ENCODE measurements at places on chromosomes 2 and 18.
A peak's percentile ranks its signal among the peaks of the same experiment; 100 is the strongest.

DNA sequence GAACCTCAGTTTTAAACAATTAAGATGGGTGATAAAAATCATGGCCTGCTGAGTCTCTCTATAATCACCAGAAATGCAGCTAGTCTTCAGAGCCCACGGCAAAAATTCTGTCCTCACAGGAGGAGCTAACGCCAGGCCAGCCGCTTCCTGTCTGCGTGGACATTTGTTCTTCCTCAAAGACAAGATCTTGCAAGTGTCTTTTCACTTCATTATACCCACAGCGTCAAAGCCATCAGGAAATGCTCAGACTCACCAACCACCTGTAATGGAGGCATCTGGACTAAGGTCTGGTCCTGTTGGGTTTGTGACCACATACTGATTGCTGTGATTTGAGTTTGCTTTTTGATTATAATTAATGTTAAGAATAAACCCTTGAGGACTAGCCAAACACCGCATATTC, 473.8 kb upstream of the MC4R start:
- H3K4me3 ChIP-seq = no peak overlapping the region

DNA sequence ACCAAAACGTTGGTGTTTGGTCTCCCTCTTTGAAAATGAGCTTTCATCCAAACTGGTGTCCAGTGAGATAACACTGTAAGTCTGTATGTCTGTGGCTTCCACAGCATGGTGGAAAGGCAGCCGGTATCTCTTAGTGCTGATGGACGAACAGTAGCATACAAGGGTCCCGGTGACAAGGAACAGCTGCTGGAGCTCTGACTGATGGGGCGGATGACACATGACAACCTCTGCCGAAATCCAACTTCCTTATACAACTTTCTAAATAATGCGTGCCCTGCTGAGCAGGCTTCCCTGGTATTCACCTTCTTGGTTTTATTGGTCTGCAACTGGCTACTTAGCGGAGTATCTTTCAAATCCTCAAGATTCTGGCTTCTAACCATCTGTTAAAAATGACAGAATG, 216.2 kb downstream of the SRBD1 start:
- no peaks in the 10 kb centered on the region for H3K4me1 ChIP-seq
- DNase-seq = no peak
- no peaks in the 10 kb centered on the region for H3K27me3 ChIP-seq

DNA sequence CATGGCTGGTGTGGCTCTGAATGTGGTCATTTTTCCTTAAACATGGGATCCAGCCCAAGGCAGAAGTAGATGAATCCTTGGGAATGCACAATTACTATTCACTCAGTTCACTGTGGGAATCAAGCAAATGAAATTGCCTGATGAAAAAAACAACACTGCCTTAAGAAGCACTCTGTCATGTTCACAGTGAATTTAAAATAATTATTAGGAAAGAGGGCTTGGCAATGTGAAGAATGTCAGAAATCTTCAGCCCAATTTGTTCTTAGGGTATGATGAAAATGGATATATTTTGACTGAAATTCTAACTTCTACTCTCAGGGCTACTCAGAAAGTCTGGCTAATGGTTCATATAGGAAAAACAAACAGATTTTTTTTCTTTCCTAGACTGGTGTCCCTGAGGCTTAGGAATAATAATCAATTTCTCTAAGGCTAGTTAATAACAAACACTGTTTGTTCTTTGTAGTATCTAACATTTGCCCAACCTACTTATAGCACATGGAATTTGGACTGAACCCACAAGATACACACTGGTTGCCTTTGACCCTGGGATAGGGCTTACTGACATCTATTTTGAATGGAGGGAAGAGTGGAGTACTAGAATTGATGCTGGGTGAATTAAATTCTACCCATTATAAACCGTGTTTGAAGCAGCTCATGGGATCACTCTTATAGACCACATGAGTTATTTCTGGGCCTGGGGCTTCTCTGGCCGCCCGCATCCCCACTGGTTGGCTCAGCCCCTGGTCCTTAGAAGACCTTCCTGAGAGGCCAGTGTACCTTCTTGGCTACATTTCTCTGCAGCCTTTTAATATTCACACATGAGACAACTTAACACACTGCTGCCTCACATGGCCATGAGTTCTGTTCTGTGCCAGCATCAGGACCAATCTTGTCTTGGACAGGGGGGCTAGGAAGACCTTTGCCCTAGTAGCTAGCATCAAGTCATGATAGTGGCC, 8.3 kb upstream of the MRPL33 start:
- no peak overlapping the region for H3K27ac ChIP-seq
- H3K4me1 ChIP-seq = peaks cover 4% of the 10 kb centered on the region
- H3K36me3 ChIP-seq = no peaks in the 10 kb centered on the region
- no peak for DNase-seq
- no peak overlapping the region for H3K4me3 ChIP-seq
- no peaks in the 10 kb centered on the region for H3K27me3 ChIP-seq

DNA sequence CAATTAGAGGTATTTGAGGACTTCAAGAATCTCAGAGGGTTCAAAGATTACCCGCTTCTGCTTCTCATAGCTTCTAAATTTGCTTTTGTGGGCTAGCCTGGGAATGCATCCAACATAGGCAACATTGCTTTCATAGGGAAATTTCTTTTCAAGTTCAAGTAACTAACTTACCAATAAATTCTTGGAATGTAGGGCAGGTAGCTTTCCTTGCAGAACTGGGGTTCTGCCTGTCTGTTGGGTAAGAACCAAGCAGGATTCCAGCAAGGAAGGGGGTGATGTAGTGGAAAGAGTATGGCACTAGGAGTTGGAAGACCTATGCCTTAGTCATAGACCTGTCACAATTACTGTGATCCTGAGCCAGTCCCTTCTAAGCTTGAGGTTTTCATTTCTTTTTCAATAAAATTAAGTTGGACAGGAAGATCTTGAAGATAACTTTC, 164.1 kb downstream of the FHOD3 start:
- no peaks in the 10 kb centered on the region for H3K36me3 ChIP-seq
- no peaks in the 10 kb centered on the region for H3K4me1 ChIP-seq
- H3K27me3 ChIP-seq = no peaks in the 10 kb centered on the region
- peak overlapping the region; percentile 39 for H3K27ac ChIP-seq
- peak; percentile 53 for DNase-seq
- no peak overlapping the region for H3K4me3 ChIP-seq

- H3K27me3 ChIP-seq = no peaks in the 10 kb centered on the region
- no peak overlapping the region for H3K4me3 ChIP-seq
- no peaks in the 10 kb centered on the region for H3K4me1 ChIP-seq
- H3K36me3 ChIP-seq = no peaks in the 10 kb centered on the region
- no peak for DNase-seq
These were observed 39.3 kb downstream of the MAP3K2 start for GRCh38 chr2:127348426-127349000.

DNA sequence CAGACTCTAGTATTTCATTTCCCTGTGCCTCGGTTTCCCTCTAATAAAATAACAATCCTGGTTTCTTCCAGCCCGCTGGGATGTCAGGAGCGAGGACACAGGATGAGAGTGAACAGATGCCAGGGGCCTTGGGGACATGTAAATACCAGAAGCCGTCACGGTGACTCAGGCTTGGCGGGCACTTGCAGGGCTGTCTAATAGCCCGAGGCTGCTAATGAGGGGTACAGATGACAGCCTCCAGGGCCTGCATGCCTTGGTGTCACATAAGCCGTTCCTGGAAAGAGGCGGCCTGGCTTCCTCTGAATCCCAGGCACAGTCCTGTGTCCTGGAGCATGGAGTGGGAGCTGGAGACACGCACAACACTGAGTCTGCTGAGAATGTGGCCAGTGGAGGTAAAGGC, 28.2 kb downstream of the HS1BP3 start:
- H3K27me3 ChIP-seq = no peaks in the 10 kb centered on the region
- H3K4me3 ChIP-seq = no peak overlapping the region
- peaks cover 38% of the 10 kb centered on the region for H3K4me1 ChIP-seq
- H3K27ac ChIP-seq = peak overlapping the region; percentile 97
- H3K36me3 ChIP-seq = peaks cover 56% of the 10 kb centered on the region
- peak; percentile 7 for DNase-seq

- DNase-seq = no peak
- H3K4me1 ChIP-seq = no peaks in the 10 kb centered on the region
- H3K27me3 ChIP-seq = no peaks in the 10 kb centered on the region
- no peaks in the 10 kb centered on the region for H3K36me3 ChIP-seq
- no peak overlapping the region for H3K27ac ChIP-seq
These were observed 252.3 kb downstream of the CYRIA start for GRCh38 chr2:16413285-16413684.

- H3K4me1 ChIP-seq = no peaks in the 10 kb centered on the region
- H3K36me3 ChIP-seq = no peaks in the 10 kb centered on the region
- H3K27me3 ChIP-seq = no peaks in the 10 kb centered on the region
- DNase-seq = peak; percentile 56
- H3K27ac ChIP-seq = no peak overlapping the region
These were observed 52.1 kb upstream of the SLC66A3 start for GRCh38 chr2:11102956-11103860.

DNA sequence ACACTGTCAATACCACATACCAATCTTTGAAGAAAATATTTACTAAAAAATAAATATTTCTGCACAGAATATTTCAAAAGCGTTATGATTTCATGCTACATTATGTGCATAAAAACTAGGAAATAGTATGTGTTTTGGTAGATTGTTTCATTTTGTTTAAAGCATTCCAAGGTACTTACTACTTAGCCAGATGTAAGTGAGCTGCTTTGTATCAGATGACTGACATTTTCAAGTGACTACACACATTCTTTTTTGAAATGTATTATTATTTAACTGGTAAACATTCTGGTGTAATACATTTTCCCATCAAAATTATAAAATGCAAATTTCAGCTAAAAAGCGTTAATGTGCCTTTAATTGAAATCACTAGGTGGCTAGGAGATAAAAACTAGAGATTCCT, 21.5 kb downstream of the GCA start:
- H3K4me1 ChIP-seq = no peaks in the 10 kb centered on the region
- H3K27ac ChIP-seq = no peak overlapping the region
- no peak for DNase-seq
- no peak overlapping the region for H3K4me3 ChIP-seq
- H3K27me3 ChIP-seq = no peaks in the 10 kb centered on the region
- no peaks in the 10 kb centered on the region for H3K36me3 ChIP-seq

GRCh38 chr2:223044092-223044836, 7.7 kb upstream of the KCNE4 start:
- peaks cover 20% of the 10 kb centered on the region for H3K4me1 ChIP-seq
- H3K4me3 ChIP-seq = no peak overlapping the region
- H3K36me3 ChIP-seq = no peaks in the 10 kb centered on the region
- no peak overlapping the region for H3K27ac ChIP-seq
- no peak for DNase-seq
- no peaks in the 10 kb centered on the region for H3K27me3 ChIP-seq

GRCh38 chr18:23812546-23813440, 123.5 kb downstream of the LAMA3 start:
- DNase-seq = no peak
- no peaks in the 10 kb centered on the region for H3K36me3 ChIP-seq
- H3K4me3 ChIP-seq = no peak overlapping the region
- H3K4me1 ChIP-seq = no peaks in the 10 kb centered on the region
- H3K27me3 ChIP-seq = no peaks in the 10 kb centered on the region

DNA sequence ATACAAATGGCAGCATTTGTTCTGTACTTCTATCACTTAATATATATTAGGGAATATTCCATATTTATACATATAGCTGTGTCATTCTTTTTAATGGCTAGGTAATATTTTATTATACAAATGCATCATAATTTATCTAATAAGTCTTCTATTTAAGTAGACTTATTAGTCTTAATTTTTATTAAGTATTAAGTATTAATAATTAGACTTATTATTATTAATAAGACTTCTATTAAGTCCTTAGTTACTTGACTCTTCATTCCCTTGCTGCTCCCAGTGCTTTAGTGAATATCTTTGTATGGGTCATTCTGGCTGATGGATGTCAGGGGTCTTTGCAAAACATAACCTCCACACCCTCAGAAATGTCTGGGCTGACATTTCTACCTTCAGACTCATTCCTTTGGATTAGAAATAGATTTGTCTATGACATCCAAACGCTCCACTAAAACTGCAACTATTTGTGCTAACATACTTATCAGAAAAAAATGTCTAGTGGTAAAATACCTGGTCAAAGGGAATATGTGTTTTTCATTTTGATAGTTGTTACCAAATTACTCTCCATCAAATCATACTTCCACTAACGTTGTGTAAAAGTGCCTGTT, 35.8 kb downstream of the EN1 start:
- H3K27me3 ChIP-seq = no peaks in the 10 kb centered on the region
- no peak overlapping the region for H3K4me3 ChIP-seq
- no peaks in the 10 kb centered on the region for H3K4me1 ChIP-seq
- H3K36me3 ChIP-seq = no peaks in the 10 kb centered on the region

- H3K4me3 ChIP-seq = no peak overlapping the region
- H3K4me1 ChIP-seq = peaks cover 31% of the 10 kb centered on the region
- no peak for DNase-seq
These were observed 68.1 kb downstream of the ANTXR1 start for GRCh38 chr2:69081001-69081580.

DNA sequence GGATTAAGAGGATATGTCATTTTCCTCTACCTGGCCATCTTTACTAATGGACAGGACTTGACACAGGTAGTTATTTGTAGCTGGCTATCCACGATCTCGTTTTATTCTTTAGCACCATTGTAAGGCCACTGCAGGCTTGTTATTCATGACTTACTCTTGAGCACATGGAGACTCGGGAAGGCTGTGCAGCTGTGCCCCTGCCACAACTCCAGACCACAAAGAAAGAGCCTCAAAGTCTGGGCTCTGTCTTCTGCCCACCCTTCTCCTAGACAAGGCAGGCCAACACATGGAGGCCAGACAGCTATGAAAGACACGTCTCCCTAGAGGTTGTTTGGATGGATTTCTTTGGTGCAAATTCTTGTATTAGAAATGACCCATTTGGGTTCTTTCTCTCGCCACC, 133.8 kb downstream of the NAPG start:
- no peak for DNase-seq
- H3K4me3 ChIP-seq = no peak overlapping the region
- H3K27ac ChIP-seq = no peak overlapping the region

- H3K36me3 ChIP-seq = peaks cover 4% of the 10 kb centered on the region
- H3K27ac ChIP-seq = no peak overlapping the region
- no peaks in the 10 kb centered on the region for H3K27me3 ChIP-seq
- no peak overlapping the region for H3K4me3 ChIP-seq
- H3K4me1 ChIP-seq = no peaks in the 10 kb centered on the region
These were observed 120.2 kb downstream of the GBX2 start for GRCh38 chr2:236047886-236048540.

DNA sequence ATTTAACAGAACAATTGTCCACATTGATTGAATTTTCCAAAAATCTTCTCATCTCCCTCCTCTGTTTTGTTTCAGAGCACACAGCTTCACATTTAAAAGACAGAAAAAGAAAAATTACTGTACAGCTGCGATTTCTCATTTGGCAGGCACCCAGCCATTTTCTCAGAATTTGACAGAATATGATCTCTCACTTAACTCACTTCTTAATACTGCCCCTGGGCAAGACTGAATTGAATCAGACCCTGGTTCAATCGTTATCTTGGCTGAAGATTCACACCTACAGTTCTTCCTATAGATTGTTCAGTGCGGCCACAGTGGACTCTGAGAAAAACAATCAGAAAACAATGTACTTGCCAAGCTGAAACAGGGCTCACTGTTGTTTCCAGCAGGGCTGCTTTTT, 90.2 kb upstream of the LHCGR start:
- no peak overlapping the region for H3K4me3 ChIP-seq
- DNase-seq = no peak
- H3K36me3 ChIP-seq = no peaks in the 10 kb centered on the region
- H3K27ac ChIP-seq = no peak overlapping the region
- no peaks in the 10 kb centered on the region for H3K4me1 ChIP-seq
